A549 treated with AZD2906 at 1 μM for 4 hours (cell line): ENCODE measurements at places on chromosomes 1 and 21. TPM values are rescaled to one million over a fixed set of nuclear protein-coding genes. Genes with fewer than 3 reads are reported as not detected.

ADGRL4 gene
- total RNA-seq: not detected in 5 replicates

COL9A2 gene
- total RNA-seq: 0.07 to 0.33 TPM (median 0.23 TPM) in 5 replicates

GPBP1L1 gene
- 28.7 to 47.3 TPM (median 31.8 TPM) in 5 replicates for total RNA-seq

CDA gene
- 33.3 to 43.7 TPM (median 34.5 TPM) in 5 replicates for total RNA-seq

LCE1E gene
- 0.32 TPM in 1 of 5 replicates, not detected in the others for total RNA-seq

PGLYRP4 gene
- not detected in 5 replicates for total RNA-seq

ACKR1 gene
- total RNA-seq: 0.10 to 0.12 TPM in 2 of 5 replicates, not detected in the others

LAMTOR5 gene
- total RNA-seq: 177 to 185 TPM (median 179 TPM) in 5 replicates

ZNF648 gene
- total RNA-seq: not detected in 5 replicates

VWA5B1 gene
- total RNA-seq: not detected in 5 replicates

TTLL10 gene
- total RNA-seq: not detected in 5 replicates

FALEC gene
- 0.13 to 0.35 TPM (median 0.26 TPM) in 4 of 5 replicates, not detected in the other for total RNA-seq

C1orf141 gene
- total RNA-seq: not detected in 5 replicates

TRAPPC10 gene
- total RNA-seq: 16.0 to 19.9 TPM (median 18.9 TPM) in 5 replicates

KRTAP19-1 gene
- not detected in 5 replicates for total RNA-seq

CD53 gene
- not detected in 5 replicates for total RNA-seq

CD1C gene
- not detected in 5 replicates for total RNA-seq

ARHGEF11 gene
- 15.4 to 18.0 TPM (median 17.2 TPM) in 5 replicates for total RNA-seq

LCE2A gene
- total RNA-seq: not detected in 5 replicates

BTBD19 gene
- 1.5 to 2.6 TPM (median 2.4 TPM) in 5 replicates for total RNA-seq
